ENCODE measurements at places on chromosomes 13 and 19.

GRCh38 chr19:51507192-51507591 lies 5.6 kb upstream of the SIGLEC12 start:
- no peak for DNase-seq

- peak; percentile 9 for DNase-seq
These were observed 24.3 kb downstream of the NFILZ start for GRCh38 chr19:8654591-8655339.

DNA sequence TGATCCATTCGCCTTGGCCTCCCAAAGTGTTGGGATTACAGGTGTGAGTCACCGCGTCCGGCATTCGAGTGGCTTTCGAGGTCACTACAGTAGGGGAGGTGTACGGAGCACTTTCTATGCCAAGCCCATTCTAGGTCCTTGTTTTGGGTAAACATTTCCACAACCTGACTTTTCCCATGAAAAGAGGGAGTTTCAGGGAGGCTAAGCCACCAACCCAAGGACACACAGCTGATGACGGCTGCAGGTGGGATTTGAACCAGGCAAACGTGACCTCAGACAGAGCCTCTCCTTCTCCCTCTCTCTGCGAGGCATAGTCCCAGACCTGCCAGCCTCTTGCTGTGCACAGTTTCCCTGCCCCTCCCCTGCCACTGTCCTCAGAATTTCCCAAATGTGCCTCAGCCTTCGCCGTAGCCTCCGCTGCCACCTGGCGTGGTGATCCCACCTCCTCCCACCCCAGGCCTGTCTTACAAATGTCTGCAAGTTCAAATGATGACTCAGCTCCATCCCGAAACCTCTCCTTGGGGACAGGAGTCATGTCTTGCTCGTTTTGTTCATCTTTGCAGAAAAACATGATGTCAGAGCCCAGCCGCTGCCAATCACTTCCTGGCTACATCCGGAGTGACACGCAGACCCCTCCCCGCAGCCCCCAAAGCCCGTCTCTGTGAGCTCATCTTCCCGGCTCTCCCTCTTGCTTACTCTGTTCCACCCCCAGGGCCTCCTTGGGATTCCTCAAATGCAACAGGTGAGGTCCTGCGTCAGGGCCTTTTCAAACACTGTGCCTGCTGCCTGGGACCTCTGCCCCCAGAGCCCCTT lies 6.6 kb upstream of the GADD45B start:
- DNase-seq: peak; percentile 75

GRCh38 chr19:44282846-44283245 lies 22.0 kb downstream of the ZNF235 start:
- no peak for DNase-seq

GRCh38 chr19:34350161-34350561 lies 14.8 kb upstream of the GPI start:
- no peak for DNase-seq

- peak; percentile 43 for DNase-seq
These were observed 1.3 kb downstream of the UBL3 start for GRCh38 chr13:29849071-29849631.

DNA sequence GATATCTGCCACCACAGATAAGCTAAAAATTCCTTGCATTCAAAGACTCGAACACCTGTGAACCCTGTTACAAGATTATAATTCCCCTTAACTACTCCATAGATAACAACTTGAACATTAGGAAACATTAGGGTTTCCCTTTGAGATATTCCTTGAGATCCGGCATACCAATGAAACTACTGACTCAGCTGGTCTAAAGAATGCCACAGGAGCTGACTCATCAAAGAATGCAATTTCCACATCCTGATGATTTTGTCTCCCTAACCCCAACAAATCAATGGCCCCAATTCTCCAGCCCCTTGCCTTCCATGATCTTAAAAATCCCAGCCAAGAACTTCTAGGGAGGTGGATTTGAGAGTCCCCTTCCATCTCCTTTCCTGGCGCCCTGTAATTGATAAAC lies 35.6 kb upstream of the ZNF599 start:
- no peak for DNase-seq

DNA sequence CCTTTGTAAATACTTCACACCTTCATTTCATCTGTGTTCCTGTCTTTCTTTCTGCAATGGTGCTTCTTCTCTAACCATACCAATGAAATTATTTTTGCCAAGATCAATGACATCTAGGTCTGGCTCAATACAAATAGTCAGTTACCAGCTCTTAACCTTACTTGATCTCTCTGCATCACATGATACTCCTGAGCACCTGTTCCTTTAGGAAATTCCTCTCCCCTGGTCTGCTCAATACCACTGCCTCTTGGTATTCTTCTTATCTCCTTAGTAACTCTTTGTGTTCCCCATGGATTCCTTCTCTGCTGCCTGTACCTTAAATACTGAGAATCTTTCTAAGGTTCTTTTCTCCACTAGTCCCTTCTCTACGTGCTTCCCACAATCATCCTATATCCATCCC lies 25.9 kb downstream of the SOHLH2 start:
- DNase-seq: no peak

DNA sequence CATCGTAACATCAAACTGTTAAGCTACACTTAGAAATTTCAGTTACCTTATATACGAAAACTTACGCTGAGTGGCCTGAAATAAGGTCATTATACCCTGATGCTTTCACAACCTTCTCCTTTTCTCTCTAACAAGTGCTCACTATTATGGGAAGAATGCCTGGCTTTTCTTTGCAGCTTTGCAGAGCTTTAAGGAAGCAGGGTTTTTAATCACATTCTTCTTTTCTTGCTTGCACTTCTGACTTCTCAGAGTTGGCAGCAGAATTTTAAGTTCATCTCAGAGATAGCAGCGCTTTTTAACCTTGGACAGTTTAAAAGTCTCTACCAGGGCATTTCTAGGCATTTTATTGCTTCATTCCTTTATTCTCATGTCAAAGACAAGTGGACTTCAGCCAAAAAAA lies 285.1 kb downstream of the SPRY2 start:
- DNase-seq: no peak

GRCh38 chr13:66618702-66619101 lies 611.4 kb downstream of the PCDH9 start:
- DNase-seq: peak; percentile 32

GRCh38 chr19:6250909-6251308 lies 28.9 kb downstream of the MLLT1 start:
- no peak for DNase-seq

DNA sequence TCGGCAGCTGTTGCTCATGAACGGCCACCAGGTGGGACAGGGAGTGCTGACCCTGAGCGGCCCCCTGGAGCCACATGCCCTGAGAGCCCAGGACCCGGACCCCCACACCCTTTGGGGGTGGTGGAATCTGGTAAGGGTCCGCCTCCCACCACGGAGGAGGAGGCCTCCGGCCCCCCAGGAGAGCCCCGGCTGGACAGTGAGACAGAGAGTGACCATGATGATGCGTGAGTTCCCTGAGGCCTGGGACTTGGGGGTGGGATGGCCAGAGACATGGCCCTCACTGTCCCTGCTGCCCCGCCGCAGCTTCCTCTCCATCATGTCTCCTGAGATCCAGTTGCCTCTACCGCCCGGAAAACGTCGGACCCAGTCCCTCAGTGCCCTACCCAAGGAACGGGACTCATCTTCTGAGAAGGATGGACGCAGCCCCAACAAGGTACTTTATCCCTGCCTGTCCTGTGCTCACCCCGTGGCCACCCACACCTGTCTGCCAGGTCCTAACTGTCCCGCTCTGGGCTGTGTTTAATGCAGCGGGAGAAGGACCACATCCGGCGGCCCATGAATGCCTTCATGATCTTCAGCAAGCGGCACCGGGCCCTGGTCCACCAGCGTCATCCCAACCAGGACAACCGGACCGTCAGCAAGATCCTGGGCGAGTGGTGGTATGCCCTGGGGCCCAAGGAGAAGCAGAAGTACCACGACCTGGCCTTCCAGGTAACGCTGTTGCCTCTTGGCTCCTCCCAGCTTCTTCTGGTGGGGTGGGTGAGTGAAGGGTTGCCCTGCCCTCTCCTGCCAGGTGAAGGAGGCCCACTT lies 14.7 kb upstream of the PRR19 start:
- no peak for DNase-seq

GRCh38 chr19:38183251-38183897 lies 40.6 kb downstream of the DPF1 start:
- peak; percentile 24 for DNase-seq

- no peak for DNase-seq
These were observed 1.0 kb downstream of the DIRAS1 start for GRCh38 chr19:2719920-2720776.

- no peak for DNase-seq
These were observed 39.3 kb upstream of the ISYNA1 start for GRCh38 chr19:18477042-18477779.

- no peak for DNase-seq
These were observed 890 bp upstream of the ZNF611 start for GRCh38 chr19:52735734-52736133.

GRCh38 chr13:49346460-49346859 lies 97.4 kb downstream of the CAB39L start:
- DNase-seq: no peak

DNA sequence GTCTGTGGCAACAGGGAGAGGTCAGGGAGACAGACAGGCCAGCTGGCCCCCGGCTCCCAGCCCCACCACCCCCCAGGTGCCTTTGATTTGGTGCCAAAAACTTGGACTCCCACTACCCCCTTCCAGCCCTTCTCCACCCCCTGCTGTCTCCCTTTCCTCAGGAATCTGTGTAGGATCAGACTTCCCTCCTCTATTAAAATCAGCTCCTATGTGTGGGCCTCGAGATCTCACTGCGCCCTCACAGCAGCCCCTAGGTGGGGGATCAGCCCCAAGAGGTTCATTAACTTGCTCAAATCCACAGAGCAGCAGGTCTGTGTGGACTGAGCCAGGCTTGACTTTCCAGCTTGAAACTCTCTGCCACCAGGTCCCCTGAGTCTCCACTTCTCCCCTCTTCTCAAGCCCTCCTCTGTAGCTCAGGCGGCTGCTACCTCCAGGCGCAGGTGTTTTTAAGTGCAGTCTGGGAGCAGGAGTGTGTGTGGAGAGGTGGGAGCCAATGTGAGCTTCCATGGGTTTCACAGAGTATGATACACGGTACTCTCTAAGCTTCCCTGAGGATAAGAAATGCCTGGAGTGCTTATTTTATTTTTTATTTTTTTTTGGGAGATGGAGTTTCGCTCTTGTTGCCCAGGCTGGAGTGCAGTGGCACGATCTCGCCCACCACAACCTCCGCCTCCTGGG lies 1.7 kb downstream of the GAPDHS start:
- no peak for DNase-seq

DNA sequence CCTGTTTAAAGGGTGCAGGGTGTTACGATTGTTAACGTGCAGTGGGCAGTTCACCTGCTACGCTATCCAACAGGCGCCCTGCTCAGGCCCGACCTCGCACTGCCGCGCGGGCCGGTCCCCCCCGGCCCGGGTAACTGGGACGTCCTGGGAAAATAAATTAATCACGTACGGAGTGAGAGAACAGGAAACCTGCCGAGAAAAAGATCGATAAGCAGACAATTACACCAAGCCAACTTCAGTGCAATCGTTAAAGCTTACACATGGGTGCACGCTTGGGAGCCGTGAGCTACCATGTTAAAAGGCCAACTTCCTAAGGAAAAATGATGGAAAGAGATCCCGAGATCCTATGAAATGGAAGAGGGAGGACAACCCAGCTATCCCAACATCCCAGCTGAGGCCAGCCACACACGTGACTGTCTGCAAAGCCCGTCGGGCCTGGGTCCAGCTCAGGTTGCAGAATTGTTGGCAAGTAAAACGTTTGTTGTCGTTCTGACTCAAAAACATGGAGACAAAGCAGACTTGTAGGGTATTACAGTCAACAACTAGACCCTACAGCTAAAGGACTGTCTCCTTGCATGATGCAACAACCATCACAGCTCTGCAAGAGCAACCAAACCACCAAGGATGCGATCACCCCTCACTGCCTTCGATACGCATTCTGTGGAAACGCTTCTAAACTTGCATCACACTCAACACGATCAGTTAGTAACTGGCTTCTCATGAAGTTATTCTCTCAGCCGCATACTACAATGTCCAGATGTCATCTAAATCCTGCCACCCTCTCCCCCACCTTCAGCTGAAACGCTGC lies 741 bp upstream of the TUBGCP3 start:
- DNase-seq: no peak

GRCh38 chr19:51029718-51030117 lies 3.3 kb upstream of the KLK11 start:
- no peak for DNase-seq

GRCh38 chr19:16889366-16889882 lies 625 bp downstream of the F2RL3 start:
- no peak for DNase-seq
